ENCODE measurements at places on chromosomes 16 and 17.

- DNase-seq: no peak
Observed at GRCh38 chr17:83180996-83181481, 101.6 kb downstream of the METRNL start.

DNA sequence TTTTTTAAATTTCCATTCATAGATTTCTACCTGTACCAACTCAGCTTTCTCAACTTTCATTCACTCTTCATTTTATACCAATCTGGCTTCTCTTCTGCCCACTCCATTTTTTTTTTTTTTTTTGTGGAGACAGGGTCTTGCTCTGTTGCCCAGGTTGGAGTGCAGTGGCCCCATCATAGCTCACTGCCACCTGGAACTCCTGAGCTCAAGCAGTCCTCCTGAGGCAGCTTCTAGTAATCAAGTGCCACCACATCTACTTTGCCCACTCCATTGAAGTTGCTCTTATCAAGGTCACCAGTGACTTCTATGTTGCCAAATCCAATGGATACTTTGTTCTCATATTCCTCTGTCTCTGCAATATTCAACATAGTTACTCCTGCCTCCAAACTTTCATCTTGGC, 1.7 kb downstream of the SUPT6H start:
- no peak for DNase-seq

DNA sequence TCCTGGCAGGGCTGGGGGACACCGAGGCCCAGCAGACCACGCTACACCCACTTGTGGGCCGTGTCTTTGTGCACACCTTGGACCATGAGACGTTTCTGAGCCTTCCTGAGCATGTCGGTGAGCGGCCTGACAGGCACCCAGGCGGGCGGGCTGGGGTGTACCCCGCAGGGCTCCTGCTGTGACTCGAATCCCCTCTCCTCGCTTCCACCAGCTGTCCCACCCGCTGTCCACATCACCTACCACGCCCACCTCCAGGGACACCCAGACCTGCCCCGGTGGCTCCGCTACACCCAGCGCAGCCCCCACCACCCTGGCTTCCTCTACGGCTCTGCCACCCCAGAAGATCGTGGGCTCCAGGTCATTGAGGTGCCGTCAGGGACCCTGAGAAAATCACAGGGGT, 1.6 kb downstream of the SGCA start:
- DNase-seq: no peak

GRCh38 chr17:80694992-80695912, 150.6 kb downstream of the RPTOR start:
- no peak for DNase-seq

DNA sequence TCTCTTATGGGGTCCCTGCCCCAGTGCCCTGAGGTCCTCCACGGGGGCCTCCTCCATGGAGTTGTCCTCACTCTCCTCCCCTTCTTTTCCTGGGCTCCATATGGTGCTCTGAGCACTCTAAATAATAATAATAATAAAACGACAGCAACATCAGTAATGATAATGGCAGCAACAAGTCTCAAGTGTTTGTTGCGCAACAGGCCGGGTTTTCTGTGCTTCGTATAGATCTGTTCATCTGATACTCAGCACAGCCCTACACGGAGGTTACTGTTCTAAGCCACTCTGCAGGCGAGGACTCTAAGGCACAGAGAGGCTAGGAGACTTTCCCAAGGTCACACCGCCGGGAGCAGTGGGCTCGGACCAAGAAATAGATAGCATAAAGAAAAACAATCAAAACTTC, 13.7 kb downstream of the CIBAR2 start:
- DNase-seq: no peak

GRCh38 chr16:48501516-48502377, 108.2 kb downstream of the N4BP1 start:
- no peak for DNase-seq

GRCh38 chr16:55294129-55294528, 29.9 kb upstream of the IRX6 start:
- no peak for DNase-seq

Data from esophagus squamous epithelium (tissue), 5 donors.